ENCODE measurements at places on chromosomes 2 and 18.

GRCh38 chr2:122019724-122020123 lies 264.3 kb downstream of the TSN start:
- DNase-seq: no peak

DNA sequence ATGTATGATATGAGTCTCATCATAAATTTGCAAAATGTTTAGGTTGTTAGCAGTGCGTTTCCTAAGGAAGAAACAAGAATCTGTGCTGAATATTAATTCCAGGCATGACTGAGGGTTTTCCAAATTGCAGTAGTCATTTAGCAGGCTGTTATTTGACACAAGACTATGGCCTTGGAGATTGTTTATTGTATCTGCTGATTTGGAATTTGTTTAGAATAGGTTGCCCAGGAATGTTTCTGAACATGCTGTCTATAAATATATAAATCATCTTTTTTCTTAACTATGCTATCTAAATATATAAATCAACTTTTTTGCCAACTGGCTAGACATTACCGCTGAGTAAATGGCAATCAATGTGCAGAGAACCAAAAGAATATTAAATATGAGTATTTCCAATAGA lies 90.9 kb downstream of the DOK6 start:
- no peak for DNase-seq

GRCh38 chr2:29054430-29054829 lies 19.9 kb downstream of the PCARE start:
- DNase-seq: no peak

- DNase-seq: peak; percentile 18
These were observed 1.4 kb upstream of the SERTAD2 start for GRCh38 chr2:64655018-64655664.

DNA sequence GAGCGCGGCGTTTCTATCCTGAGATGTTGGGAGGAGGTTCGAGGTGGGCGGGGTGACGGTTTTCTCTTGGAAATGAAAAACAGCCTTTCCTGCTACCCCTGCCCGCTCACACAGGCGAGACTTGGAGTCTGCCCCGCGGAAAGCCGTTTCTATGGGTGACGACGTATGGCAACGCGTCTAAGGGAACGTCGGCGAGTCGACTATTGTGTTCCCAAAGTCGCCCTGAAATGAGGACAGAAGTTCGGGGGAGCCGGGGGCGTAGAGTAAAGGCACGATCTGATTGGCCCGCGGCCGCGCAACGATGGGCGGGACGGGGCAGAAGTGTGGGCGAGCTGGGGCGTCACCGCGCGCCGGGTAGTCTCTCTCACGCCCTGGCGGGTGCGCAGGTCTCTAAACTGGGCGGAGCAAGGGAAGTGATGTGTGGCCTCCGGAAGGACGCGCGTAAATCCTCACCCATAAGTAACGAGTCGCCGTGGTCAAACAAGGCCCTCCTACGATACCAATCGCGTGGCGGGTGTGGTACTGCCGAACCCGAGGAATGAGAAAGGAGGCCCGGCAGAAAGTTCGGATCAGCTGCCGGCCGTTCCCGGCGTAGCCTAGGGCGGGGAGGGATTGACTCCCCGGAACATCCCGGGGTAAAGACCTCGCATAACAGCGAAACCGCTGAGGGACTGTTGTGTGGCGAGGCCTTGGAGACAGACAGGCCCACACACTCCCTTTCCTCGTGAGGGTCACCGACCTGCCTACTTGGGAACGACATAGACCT lies 89.6 kb downstream of the FAM161A start:
- DNase-seq: peak; percentile 98

- no peak for DNase-seq
These were observed 4.9 kb upstream of the DUSP2 start for GRCh38 chr2:96150007-96150640.

DNA sequence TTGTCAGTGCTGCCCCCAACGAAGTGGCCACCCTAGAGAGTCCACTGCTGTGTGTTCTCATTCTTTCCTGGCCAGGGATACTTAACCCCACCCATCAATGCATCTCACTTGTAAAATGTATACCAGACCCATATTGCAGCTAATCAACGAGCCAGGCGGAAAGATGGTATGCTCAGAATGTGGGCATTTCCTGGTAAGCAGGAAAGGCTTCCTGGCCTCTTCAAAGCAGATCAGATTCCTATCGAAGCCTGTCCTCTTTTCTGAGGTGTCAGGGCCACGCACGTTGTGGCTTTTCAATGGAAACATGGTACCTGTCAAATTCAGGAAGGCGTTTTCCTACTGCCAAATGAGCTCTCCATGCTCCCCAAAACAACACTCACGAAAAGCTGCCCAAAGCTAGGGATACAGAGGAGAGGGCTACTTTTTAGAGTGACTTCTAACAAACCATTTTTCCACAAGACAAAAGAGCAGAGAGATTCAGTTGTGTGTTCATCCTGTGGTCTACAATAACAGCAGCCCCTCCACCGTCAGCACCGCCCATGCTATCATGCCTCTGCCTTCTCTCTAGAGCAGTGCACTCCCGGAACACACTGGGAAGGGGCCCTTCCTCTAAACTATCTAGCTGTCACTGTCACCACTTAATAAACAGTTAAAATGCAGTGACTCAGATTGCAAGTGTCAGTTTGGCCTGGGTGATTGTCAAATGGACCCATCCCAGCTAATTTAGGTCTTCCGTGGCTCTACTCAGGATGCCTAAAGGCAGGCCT lies 535.1 kb downstream of the RNF144A start:
- no peak for DNase-seq

DNA sequence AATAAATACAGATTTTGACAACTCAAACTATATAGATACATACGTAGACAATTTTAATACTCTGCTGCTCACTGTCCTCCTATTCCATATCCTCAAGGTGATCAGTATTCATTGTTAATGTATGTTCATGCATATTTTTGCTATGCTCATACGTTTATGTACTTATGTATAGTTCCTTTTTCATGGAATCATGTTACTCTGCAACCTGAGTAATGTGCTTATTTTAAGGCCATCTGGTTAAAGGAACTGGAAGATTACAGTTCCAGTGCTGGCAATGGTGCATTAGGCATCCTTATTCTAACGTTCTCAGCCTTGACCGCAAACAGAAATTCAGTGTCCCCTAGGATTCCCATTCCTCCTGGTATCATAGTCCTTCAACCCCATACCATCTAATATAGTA lies 385.0 kb upstream of the TNP1 start:
- no peak for DNase-seq

DNA sequence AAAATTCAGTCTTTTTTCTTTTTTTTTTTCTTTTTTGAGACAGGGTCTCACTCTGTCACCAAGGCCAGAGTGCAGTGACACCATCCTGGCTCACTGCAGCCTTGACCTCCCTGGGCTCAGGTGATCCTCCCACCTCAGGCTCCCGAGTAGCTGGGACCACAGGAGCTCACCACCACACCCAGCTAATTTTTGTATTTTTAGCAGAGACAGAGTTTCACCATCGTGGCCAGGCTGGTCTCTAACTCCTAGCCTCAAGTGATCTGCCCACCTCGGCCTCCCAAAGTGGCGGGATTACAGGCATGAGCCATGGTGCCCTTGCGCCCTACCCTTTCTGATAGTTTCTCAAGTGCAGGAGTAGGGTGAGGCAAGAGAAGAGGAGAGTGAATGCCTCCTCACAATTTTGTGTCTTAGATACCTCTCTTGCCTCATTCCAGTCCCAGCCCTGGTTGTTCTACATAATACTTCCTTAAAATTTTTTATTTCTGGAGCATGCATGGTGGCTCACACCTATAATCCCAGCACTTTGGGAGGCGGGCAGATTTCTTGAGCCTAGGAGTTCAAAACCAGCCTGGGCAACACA lies 68.2 kb upstream of the CAB39 start:
- DNase-seq: no peak

DNA sequence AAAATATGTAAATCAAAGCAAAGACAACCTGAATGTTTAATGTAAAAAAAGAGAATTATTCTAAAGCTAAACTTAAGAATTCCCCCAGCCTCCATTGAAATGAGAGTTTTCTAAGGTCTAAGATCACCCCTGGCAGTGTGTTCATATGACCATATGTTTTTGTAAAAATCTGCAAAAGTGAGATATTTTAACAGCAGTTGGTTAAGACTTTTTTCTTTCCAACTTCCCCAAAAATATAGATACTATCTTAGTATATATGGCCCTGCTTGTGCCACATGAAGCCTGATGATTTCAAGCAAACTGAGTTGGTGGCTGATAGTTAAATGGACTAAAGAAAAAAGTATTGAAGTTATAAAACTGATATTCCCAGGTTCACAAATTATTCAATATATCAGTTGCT lies 35.4 kb downstream of the ZNF804A start:
- no peak for DNase-seq

- DNase-seq: no peak
These were observed 722 bp upstream of the C2orf15 start for GRCh38 chr2:99140860-99141109.

All from NCI-H146 (cell line).